ENCODE measurements at places on chromosomes 1 and 21.

- DNase-seq = no peak
Measured at GRCh38 chr1:175182201-175182746, 10.3 kb downstream of the KIAA0040 start.

GRCh38 chr21:41641510-41641815 is 125.4 kb downstream of the RIPK4 start:
- DNase-seq = no peak

DNA sequence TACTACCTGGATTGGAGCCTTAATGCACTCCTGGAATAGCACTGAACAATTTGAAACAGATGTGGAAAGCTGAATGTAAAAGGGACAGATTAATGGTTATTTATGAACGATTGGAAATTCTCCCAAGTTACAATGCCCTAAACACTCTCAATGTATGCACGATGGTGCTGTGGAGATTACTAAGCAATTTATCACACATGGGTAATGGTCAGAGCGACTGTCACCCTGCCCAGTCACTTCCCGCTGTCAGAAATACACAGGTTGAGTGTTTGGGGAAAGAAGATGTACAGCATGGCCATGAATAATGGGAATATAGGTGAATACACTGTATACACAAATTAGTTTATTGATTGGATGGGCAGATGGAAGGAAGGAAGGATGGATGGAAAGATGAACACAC is 342.4 kb downstream of the VAV3 start:
- DNase-seq = no peak

- DNase-seq = no peak
Measured at GRCh38 chr1:165138960-165139359, 217.6 kb downstream of the LMX1A start.

DNA sequence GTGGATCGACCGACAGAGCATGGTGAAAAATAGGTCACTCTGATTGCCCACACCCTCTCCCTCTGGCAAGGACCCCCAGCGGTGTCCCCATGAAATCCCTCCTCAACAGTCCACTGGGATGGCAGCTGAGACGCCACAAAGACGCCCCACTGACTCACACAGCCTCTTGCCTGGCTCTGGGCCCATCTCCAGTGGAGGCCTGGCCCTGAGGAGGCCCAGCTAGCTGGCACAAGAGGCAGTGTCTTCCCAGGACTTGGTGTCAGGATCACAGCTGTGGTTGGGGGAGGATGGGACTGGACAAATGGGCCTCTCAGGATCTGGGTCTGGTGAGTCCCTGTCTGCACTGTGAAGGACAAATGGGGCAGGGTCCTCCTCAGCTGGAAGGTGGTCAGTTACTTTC is 4.6 kb downstream of the ALX3 start:
- DNase-seq = no peak

DNA sequence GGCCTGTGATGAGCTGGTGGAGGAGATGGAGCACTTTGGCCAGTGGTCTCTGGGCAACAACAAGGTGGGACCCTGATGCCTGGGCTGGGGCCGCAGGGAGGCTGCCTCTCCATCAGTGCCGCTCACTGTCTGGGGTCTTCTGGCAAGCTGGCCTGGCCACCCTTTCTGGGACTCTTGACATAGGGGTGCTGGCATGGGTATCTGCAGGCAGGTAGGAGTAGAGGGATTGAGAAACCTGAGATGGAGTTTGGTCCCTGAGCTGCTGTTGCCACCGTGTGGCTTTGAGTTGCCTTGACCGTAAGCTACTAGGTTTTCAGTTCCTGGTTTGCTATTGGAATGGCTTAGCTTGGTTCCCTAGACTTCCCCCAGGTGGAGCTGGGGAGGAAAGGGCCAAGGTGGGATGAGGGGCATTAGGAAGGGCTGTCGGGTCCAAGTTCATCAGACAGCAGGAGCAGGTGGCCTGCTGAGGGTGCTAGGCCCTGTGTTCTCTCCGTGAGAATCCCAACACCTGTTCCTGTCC is 13.2 kb upstream of the MFN2 start:
- DNase-seq = no peak

GRCh38 chr1:153921080-153921802 is 1.5 kb downstream of the GATAD2B start:
- DNase-seq = no peak

Measured in NCI-H1048 (cell line).